ENCODE measurements at places on chromosomes 1 and 21. TPM values are rescaled to one million over a fixed set of nuclear protein-coding genes. Genes with fewer than 3 reads are reported as not detected.

DNA sequence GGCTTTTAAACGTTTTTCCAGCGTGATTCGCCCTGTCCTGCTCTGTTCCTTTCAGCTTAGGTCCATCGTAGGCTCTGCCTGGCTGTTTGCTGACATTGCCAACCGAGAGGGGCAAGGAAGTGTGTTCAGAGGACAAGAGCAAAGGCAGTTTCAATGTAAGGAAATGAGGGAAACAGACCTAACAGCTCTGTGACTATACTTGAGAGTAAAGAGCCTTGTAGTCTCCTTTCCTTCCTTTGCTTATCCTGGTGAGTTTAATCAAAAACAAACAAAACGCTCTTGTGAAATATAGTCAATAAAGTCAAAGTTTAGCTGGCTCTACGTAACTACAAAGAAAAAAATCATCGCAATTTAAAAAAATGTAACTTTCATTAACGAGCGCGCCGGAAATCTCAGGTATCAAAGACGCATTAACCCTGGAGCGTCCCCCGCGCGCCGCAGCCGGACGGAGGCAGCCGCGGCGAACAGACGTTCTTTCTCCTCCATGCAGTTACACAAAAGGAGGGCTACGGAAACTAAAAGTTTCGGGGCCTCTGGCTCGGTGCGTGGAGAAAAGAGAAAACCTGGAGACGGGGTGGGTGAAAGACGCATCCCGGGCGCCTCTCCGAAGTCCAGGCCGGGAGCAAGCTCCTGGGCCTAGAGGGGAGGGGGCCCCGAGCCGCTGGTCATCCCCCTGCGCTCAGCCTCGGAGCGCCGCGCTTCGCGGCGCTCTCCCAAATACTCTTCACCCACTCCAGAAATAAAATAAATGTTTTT lies 617 bp upstream of the ADGRL2 start:
- DNase-seq: no peak

GRCh38 chr1:152050886-152051675 lies 14.3 kb upstream of the S100A11 start:
- no peak for DNase-seq

GJA8 gene
- not detected for total RNA-seq

- DNase-seq: no peak
These were observed 11.3 kb downstream of the FAM20B start for GRCh38 chr1:179036844-179037465.

AGMAT gene
- 8.1 TPM for total RNA-seq

DNA sequence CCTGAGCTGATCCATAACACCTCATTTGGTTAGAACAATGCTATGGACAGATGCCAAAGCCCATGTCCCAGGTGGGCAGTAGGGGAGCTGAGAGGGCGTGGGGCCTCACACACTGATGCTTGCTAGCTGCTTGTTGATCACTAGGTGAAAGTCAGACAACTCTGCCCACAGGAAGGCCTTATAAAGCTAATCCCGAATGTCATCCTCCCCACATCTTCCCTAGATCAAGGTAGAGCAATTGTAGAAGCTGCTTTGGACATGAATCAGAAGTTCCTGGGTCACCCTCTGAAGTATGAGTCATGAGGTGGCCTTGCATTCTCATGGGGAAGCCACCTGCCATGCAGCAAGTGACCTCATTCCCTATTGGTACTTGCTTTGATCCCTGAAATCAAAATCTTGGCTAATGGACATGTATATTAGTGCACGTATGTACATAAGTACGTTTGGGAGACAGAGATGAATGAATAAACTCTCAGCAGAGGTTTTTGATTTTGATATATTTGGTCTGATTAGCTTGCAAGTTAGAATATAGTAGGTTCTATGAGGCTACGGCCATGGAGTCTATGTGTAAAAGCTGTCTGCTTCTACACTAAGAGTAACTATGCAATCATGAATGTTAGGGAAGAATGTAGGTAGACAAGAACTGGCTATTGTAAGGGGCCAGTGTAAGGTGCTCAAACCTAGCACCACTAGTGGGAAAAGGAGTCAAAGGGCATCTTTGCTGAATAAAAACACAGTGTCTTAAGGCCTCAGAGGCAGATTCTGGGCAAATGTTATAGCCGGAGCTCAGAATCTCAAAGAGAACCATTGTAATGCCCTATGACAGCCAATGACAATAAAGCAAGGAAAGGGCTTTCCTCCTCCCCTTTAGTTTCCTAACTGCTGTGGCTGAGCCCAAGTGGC lies 52.6 kb downstream of the ABCA4 start:
- DNase-seq: no peak

DNA sequence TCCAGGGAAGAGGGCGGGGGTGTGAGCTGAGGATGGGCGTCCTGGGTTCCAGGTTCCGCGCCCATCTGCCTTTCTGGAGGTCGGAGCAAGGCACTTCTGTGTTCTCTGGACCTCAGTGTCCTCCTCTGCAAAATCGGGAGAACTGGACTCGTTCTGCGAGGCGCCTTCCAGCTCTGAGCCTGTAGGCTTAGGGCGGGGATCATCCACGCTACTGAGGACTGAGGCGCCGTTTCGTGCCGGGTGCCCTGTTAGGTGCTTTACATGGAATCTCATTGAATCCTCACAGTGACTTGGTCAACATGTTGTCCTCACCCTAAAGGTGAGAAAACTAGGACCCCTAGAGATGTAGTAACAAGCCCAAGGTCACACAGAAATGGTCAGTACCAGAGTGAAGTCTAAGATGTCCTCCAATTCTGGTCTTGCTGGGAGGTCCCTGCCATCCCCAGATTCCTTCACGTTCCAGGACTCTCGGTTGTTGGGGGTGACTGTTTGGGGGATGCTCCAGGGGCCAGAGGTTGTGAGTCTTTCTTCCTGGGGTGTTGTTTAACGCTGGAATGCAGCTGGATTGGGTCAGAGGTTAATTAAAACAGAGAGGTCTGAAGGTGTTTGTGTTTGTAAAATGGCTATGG lies 677 bp downstream of the PRKAA2 start:
- DNase-seq: no peak

CD1E gene
- total RNA-seq: not detected

- DNase-seq: no peak
These were observed 8.6 kb downstream of the SMAP2 start for GRCh38 chr1:40382108-40382460.

GRCh38 chr1:17167041-17167785 lies 37.7 kb upstream of the PADI1 start:
- no peak for DNase-seq

- no peak for DNase-seq
These were observed 22.5 kb downstream of the TGFBR3 start for GRCh38 chr1:91863498-91863897.

AHCTF1 gene
- total RNA-seq: 31.3 TPM

BMP8B gene
- 1.2 TPM for total RNA-seq

MIXL1 gene
- 0.93 TPM for total RNA-seq

GRCh38 chr1:17567582-17567981 lies 28.1 kb downstream of the ARHGEF10L start:
- no peak for DNase-seq

DNA sequence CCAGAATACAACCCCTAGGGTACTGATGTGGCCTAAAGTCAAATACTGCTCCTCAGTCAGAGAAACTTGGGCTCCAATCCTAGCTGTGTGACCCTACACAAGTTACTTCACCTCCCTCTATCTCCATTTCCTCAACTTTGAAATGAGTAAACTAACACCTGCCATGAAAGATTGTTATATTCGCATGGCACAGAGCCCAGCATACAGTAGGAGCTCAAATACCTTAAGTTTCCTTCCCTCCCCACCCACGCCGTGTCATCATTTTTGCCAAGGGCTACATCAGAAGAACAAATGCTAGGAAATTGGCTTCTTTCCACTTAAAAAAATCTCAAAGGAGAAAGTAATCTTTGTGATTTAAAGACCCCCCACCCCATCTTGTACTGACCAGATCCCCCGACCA lies 22.2 kb upstream of the ZNF362 start:
- DNase-seq: no peak

DNA sequence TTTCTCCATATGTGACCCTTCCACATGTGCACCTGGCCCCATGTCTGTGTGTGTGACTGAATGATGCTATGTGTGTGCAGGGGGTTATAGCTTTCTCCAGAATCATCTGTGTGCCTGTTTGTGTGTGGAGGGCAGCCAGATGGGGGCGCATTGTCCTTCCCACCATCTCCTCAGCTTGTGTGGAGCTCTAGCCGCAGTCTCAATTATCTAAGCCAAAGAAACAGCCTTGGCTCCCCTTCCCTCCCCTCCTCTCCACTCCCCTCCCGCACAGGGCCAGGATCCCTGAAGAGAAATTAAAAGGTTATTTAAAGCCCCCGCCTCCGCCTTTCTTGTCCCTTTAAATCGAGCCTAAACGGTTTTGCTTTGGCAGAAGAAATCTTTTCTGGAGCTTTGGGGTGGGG lies 1.8 kb upstream of the DMBX1 start:
- DNase-seq: no peak

DNA sequence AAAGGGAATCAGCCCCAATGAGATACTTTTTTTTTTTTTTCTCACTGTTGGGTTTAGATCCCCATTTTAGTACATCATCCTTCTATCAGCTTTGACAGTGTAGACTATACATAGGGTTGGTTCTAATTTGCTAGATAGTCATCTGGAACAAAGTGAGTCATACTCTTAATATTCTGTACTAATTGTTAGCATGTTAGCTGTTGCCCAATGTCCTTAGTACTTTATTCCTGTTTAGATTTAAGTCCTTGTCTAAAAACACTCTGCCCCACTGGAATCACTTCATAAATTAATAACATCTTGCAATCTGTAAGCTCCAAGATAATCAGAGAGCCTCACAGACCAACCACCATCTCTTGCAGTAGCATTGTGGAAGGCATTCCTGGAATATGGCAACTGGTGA lies 209.8 kb upstream of the KIAA0040 start:
- DNase-seq: no peak

GRCh38 chr1:50516056-50516455 lies 92.8 kb upstream of the DMRTA2 start:
- no peak for DNase-seq

DNA sequence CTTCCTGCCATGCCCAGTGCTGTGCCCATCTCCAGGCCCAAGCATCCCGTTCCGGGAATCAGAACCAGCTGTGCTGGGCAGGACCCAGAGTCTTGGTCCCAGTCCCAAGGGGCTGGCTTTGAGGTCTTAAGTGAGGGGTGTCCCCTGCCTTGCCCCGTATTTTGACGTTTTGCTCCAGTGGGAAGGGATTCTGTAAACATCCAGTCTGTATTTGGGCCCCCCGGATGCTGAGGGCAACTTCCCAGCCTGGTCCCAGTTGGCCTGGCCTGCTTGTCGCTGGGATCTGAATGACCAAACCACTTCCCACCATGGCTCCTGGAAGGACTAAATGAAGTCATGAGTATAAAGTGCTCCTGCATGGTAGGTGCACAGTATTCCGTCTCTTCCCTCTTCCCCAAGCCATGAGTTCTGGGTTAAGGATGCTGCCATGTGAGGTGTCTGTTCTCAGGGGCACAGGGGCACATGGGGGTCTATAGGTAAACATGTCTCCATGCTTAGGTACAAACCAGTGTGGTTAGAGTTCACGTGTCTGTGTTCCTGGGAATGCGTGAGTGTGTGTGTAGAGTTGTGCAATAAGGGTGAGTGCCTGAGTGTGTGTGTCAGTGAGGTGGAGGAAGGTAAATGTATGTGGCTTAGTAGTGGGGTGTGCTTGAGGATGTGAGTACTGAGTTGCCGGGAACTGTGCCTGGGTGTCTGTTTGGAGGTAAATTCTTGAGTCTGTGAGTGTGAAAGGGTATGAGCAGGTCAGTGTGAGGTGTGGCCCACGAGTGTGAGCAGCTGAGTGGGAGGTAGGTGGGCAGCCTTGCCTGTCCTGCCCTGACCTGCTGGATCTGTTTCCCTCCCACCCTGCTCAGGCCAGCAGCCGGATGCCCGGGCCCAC lies 1.5 kb downstream of the B4GALT2 start:
- no peak for DNase-seq

DNA sequence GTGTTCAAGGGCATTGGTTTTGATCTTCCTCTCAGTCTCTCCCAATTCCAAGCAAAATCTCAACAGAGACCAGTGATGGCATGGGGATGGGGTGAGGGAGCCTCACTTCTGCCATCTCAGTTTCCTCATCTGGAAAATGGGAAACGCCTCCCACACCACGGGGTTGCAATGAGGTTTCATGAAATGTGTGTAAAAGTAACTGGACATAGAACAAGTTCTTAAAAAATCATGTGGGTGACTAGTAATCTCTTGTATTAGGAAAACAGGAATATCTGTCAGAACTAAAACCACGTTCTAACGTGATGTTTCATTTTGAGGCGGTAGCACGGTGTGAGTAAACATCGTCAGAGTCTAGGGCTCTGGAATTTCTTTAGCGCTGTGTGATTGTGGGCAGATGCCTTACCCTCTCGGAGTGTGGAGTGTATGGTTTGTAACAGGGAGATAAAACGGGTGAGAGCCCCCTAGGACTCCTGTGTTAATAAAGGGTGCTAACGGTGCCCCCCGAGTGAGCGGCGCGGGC lies 55.5 kb upstream of the DNAJC6 start:
- DNase-seq: no peak

- DNase-seq: no peak
These were observed 102.8 kb upstream of the COL24A1 start for GRCh38 chr1:86259390-86259789.

DNA sequence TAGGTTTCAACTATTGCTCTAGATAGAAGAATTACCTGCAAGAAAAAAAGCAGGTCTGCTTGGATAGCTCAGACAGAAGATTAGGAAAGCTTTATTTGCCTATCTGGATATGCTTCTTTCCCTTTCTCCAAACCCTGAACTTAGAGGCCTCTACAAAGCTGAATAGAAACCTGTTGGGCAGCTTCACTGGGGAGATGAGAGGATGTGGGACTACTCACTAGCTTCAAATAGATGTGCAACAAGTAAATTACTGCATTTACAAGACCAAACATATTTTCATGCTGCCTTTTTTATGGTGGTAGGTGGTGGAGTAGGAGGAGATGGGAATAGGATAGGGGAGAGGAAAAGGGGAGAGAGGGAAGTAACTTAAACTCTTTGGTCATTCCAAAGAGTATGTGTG lies 6.4 kb downstream of the CLCA2 start:
- no peak for DNase-seq

GRCh38 chr1:225517221-225517620 lies 89.4 kb upstream of the LBR start:
- no peak for DNase-seq

DNA sequence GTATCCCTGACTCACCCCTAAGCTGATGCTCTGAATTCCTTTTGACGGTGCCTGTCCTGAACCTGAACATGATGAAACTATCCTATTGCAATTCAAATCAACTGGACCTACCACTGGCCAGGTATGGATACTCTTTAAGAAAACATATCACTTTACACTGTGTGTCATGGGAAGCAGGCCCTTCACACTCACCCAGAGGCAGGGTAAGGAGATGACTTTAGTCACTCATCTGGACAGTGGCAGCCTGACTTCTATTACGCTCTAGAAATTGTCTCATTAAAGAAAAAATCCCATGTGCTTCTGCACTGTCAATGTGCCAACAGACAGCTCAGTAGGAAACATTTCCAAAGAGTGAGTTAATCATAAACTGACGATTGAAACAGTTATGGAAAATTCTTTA lies 94.3 kb downstream of the VAV3 start:
- no peak for DNase-seq

Measured in activated B cell treated with CpG ODN at 0.5 μM for 24 hours (primary cell).